ENCODE measurements at places on chromosomes 6 and 20.

DNA sequence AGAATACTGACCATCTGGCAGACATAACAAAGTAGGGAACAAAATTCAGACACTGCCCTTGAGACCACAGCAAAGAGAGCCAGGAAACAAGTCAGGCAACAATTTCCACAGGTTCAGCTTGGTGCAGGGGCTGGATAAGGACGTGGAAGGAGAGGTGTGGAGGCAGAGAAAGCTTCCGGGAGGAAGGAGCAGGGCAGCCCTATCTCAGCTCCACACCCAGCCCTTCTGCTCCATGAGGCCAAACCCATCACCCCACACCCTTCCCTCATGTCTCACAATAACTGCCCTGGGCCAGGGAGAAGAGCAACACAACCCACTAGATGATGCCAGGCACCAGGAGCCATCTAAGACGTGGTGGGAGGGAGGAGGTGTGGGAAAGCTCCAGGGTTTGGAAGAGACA lies 5.8 kb downstream of the SNHG17 start:
- no peak for DNase-seq

DNA sequence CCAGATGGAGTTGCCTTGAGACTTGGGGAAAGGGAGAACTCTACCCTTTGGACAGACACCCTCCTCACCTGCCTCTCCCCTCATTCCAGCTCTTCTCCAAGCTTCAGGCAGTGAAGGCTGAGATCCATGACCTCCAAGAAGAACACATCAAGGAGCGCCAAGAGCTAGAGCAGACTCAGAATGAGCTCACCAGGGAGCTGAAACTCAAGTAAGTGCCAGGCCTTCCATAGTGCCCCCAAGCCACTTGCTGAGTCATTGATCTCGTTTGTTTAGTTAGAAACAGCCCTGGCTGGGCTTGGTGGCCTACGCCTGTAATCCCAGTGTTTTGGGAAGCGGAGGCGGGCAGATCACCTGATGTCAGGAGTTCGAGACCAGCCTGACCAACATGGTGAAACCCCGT lies 39.2 kb downstream of the KIF3B start:
- no peak for DNase-seq

- DNase-seq, result no peak
These were observed 25.4 kb downstream of the KIAA0319 start for GRCh38 chr6:24620637-24621036.

- DNase-seq, result no peak
These were observed 21.6 kb downstream of the DUSP22 start for GRCh38 chr6:313917-314316.

GRCh38 chr6:109165392-109165974 lies 70.2 kb downstream of the CEP57L1 start:
- no peak for DNase-seq

- peak; percentile 35 for DNase-seq
These were observed 19.4 kb downstream of the ERGIC3 start for GRCh38 chr20:35561268-35561667.
